ENCODE measurements at places on chromosomes 7 and 10.
A peak's percentile ranks its signal among the peaks of the same experiment; 100 is the strongest.

GRCh38 chr10:88979153-88979562, 11.4 kb upstream of the FAS start:
- DNase-seq: no peak

DNA sequence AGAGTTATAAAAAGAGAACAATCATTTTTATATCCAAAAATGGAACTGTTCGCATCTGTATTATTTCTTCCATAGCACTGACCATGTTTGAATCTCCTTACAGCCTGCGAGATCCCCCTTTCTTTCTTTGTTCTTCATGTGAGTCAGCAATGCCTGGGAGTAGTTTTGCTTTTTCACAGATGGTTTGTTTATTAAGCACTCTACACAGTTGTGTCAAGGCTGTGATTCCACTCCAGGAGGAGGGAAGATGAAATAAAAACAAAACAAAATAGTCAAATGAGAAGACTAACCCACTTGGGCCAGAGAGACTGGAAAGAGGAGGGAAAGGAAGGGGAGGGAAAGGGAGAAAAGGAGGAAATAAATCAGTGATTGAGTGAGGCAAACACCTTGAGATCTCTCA, 7.8 kb downstream of the LIPF start:
- DNase-seq: no peak

DNA sequence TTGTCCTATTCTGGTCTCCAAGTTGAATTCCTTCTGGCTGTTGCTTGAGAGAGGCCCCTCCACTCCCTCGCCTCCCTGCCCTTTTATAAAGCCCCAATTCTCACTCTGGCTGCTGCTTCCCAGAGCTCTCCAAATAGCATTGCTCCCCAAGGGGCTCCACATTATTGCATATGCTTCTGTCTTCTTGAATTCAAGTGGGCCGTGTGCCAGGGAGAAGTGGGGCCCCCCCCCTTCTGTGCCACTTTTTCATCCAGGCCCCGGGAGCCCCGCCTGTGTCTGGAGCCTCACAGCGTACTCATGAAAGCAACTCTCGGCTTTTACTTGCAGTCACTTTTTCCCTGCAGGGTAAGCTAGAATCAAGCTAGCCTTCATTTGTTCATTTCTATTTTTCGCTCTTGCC, 265.1 kb downstream of the CCSER2 start:
- DNase-seq: no peak

GRCh38 chr7:83468251-83468739, 180.6 kb downstream of the SEMA3E start:
- no peak for DNase-seq

GRCh38 chr7:77904252-77904651, 105.7 kb downstream of the PHTF2 start:
- no peak for DNase-seq

GRCh38 chr10:29849126-29849833, 210.1 kb downstream of the JCAD start:
- DNase-seq: no peak

DNA sequence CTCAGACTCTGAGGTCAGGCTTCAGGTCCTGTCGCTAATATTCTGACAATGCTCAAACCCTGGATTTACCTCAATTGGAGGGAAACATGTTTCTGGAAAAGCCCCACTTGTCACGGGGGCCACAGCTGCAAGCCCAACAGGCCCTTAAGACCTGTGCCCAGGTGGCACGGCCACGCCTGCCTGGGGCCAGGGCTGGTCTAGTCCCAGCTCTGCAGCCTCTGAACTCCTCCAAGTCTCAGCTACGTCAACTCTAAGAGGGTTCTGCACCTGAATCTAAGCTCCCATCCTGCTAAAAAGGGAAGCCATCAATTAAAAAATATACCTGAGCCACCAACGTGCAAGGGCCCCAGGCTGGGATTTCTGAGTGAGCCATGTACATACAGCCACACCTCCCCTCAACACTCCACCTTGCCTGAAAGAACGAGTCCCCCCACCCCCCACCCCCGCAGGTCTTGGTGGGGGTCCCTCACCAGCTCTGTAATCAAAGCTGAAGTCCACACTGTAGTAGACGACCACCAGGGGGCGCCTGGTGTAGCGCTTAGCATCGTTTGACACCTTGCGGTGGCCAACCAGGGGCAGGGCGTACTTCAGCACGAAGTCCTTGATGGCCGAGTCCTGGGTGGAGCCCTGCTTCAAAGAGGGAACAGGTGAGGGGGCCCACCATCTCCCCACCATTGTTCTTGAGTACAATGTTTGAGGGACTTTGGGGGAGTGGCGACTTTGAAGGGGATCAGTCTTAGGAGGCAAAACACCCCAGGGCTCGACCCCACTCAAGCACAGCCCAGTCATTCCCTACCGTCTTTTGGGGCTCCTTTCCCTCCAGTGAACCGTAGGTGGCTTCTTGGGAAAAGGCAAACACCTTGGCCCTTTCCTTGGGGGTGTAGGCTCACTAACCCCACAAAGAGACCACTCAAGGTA, 22.6 kb downstream of the PDIA4 start:
- peak; percentile 85 for DNase-seq

DNA sequence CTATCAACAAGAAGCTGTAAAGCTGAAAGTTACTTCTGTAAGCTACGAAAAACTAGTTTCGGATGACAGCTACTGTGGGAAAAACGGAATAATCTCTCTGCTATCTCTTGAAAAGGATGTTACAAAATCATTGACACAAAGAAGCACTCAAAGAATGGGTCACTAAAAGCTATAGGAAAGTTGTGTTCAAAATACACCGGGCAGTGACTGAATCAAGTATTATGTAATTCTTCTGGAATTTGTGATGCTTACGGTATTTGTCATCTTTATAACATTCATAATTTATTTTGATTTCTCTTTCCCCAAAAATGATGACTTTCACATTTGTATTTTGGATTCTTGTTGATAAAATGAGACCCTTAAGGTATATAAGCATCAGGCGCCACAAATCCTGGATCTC, 112.1 kb upstream of the KLF6 start:
- DNase-seq: no peak

- no peak for DNase-seq
These were observed 135.0 kb upstream of the PDLIM1 start for GRCh38 chr10:95425592-95426465.

DNA sequence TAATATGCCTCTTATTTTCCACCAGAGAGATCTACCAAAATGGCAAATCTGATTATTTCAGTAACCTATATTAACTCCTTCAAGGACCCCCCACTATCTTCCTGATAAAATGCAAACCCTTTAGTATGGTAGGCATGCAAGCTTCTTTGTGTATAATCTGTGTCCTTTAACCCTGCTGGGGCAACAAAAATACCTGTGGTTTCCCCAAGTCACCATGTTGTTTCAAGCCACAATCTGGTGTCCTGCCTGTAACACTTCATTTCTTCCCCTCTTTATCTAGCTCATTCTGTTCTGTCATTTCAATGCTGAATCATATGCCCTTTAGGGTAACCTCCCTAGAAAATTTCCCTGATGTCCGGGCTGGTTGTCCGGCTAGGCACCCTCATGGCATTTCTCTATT, 5.3 kb downstream of the CALCR start:
- no peak for DNase-seq

- DNase-seq: no peak
These were observed 74.2 kb downstream of the DNAJB6 start for GRCh38 chr7:157410831-157411556.

DNA sequence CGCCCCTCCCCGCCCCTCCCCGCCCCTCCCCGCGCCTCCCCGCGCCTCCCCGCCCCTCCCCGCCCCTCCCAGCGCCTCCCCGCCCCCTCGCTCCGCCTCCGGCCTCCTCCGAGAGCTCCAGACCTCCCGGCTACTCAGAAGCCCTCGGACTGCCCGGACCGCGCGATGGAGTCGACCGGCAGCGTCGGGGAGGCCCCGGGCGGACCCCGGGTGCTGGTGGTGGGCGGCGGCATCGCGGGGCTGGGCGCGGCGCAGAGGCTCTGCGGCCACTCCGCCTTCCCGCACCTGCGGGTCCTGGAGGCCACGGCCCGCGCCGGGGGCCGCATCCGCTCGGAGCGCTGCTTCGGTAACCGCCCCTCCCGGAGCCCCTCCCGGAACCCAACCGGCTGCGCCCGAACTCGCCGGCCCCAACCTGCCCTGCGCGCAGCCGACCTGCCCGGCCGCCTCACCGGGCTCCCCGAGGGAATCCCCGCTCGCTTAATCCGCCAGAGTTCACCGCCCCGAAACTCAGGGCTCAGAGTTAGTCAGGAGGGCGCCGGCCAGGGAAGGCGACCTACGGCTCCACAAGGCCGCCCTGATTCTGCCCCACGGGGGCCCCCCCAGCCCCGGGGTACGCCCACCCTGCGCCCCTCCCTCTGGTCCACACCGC, at the start of gene PAOX:
PAOX (plus strand) TSS at position 111 of the 649 bp plus-strand sequence; CDS start at position 166, 55 bp downstream.
- peak; percentile 83 for DNase-seq

DNA sequence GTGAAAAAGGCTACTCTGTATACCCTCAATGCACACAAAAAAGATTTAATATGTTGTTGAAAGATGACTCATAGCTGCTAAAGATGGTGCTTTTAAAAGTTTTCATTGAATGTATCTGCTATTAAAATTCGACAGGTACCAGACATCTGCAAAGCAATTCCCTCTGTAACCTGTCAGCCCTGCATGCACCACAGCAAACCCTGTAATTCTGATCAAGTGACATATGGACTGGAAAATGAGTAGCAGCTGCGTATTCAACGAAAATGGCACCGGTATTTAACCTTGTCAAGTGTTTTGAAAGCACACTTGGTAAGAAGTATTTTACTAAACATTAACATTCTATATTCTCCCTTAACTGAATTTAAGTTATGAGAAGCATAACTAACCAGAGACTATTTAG, 58.2 kb upstream of the PTPRN2 start:
- DNase-seq: no peak

DNA sequence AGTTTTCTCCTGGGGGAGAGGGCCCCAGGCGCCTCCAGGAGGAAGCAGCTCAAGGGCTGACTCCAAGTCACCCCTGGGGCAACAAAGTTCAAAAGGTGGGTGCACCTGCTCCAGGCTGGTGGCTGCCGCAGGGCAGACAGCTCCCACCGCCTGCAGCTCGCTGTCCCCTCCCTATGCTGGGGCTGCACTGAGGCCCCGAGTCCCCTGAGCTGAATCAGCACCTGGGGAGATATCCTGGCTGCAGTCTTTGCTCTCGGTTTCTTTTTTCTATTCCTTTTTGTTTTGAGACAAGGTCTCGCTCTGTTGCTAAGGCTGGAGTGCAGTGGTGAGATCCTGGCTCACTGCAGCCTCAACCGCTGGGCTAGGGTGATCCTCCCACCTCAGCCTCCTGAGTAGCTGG, 183.4 kb downstream of the DNAJB6 start:
- peak; percentile 12 for DNase-seq

- no peak for DNase-seq
These were observed 447.1 kb upstream of the MKI67 start for GRCh38 chr10:128573281-128573845.
